ENCODE measurements at places on chromosomes 1 and 21.

DNA sequence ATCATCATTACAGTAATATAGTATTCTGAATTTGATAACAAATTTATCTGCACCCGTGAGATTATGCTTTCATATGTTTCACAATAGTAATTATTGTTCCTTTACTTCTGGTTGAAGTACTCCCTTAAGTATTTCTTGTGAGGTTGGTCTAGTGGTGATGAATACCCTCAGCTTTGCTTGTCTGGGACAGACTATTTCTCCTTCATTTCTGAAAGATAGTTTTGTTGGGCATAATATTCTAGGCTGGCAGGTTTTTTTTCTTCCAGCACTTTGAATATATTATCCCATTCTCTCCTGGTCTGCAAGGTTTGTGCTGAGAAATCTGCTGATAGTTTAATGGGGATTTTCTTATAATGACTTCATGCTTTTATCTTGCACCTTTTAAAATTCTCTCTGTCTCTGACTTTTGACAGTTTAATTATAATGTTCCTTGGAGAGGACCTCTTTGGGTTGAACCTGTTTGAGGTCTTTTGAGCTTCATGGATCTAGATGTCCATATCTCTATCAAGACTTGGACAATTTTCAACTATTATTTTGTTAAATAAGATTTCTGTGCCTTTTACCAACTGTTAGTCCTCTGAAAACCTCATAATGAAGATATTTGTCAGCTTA, 371.5 kb upstream of the VAMP3 start:
- no peak for DNase-seq

GRCh38 chr21:19830446-19830845, 1167.8 kb upstream of the NCAM2 start:
- DNase-seq = no peak

DNA sequence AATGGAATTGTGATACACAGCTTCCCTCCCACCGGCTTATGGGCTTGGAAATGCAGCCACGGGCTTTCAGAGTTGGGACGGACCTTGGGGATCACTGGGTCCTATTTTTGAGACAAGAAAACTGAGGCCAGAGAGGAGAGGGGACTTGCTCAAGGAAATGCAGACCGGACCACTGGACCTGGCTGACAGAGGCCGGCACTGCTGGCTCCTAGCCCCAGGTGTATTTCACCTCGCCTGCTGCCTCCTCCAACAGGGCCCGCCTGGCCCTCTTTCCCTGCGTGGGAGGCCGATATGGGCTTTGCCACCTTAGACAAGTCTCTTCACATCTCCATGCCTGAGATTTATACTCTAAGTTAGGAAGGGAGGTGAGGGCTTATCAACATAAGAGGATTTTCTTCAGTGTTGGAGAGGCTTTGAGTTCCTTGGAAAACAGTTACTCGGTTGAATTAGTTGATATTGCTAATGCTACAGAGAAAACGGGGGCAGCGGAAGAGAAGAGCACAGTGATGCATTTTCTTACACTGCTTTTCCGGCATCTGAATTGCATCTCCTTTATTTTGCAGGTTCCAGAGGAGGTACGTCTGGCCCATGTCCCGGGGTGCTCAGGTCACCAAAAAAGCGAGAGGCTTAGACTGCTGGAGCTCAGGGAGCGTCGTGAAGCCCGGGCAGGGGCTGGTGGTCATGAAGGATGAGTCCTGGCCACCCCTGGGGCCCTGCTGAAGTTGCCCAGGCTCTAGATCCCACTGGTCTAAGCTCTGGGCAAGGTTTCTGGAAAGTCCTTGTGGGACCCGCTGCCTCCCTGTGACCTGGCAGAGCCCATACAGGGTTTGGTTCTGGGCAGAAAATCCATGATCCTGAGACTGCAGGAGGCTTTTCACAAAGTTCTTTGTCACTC, 44.7 kb downstream of the CAPN2 start:
- DNase-seq = no peak

GRCh38 chr1:116855191-116855619, 54.5 kb upstream of the PTGFRN start:
- no peak for DNase-seq

- DNase-seq = no peak
Observed at GRCh38 chr21:17428980-17429379, 83.9 kb upstream of the CXADR start.

- no peak for DNase-seq
Observed at GRCh38 chr21:42148097-42148496, 70.8 kb upstream of the ABCG1 start.

DNA sequence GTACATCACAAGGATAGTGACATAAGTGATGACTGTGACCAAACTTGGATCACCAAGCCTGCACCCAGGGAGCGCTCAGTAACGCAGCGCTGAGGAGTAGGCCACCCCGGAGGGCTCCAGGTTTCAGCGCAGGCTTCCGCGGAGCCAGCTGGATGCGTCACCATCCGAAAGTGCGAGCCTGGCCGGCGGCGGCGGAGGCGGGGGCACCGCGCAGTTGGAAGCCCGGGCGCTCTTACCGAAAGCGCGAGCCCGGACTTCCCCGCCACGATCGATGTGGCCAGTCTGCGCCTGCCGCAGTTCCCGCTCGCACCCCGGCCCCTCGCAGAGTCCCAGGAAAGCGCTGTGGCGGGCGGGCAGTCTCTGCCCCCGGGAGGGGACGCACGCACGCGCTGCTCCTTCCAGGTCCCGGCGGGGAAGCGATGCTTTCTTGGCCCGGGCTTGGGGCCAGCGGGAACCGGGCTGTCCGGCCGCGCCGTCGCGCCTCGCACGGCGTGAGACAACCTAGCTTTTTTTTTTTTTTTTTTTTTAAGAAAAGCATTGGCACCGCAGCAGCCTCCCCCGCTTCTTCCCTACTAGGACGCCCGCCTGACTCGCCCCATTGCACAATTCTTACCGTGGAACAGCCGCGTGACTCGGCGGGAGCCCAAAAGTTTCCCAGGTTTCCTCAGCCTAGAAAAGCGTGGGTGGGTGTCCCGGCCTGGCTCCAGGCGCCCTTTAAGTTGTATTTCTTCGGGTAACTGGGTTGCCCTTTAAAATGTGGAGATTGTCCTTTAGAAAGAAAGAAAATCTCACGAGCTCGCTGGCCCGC, 36.4 kb upstream of the JAK1 start:
- peak; percentile 63 for DNase-seq

DNA sequence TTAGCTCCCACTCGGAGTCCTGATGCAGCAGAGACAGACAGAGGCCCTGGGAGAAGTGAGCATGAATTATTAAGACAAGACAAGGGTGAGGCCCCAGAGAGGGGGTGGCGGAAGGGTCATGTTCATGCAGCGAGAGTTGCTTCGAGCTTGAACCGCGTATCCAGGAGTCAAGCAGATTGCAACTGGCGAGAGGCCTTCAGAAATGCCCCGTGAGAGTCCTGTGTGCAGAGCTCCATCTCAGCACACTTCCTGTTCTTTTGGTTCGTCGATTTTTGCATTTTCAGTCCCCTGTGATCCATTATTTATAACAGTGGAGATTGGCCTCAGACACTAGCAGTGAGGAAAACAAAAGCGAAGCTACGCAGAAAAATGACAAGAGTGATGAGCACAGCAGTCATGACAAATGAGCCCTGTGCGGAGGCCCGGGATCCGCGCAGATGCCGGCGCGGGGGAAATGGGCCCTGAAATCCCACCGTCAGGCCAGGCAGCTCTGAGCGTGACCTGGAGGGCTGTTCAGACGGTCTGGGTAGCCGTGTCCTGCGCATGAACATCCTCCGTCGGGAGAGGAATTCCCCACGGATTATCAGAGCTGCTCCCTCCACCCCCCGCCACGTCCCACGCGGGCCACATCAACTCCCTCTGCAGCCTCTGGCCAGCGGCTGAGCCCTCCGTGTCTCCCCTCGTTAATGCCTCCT, 15.0 kb downstream of the PDE9A start:
- DNase-seq = no peak

DNA sequence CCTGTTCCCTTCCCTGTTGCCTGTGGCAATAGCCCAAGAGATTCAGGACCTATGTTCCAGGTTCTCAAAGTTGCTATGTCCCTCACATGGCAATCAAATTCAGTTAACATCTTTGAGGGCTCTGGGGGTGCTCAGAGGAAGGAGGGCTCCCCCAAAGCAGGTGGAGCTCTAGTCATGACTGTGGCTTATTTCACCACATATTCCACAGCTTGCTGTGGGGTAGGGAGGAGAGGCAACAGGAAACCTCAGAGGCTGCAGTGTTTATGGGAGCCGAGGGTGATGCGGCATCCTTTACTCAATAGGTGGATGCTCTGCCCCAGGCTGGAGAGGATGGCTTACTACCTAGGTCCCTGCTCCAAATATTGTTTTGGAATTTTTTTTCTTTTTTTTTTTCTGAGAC, 1.2 kb upstream of the MKNK1 start:
- DNase-seq = no peak

DNA sequence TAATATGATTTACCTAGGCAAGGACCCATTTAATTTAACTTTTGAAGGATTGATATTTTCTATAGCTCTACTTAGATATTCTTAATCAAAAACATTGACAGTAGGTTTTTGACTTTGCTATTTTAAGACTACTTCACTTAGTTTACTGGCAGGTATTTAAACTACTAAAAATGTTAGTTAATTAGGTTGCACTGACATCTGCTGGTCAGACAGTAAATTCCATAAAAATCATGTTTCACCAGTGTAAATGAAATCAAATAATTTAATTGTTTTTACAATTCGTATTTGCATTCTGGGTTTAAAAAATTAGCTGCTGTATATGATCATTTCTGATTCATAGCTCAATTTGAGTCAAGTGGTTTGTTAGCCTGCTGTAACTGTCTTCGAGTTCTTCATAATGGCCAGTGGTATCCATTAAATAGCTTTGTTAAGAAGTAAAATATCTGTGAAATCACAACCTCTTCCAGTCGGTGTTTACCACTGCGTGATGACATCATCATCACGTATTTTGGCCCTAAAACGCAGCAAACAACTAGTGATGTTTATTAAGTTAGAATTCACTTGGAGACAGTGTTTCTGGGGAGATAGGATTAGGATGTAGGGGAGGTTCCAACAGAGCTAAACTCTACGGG, 26.2 kb downstream of the EXTL2 start:
- no peak for DNase-seq

GRCh38 chr1:203250911-203251310, 21.4 kb upstream of the CHIT1 start:
- DNase-seq = no peak

- DNase-seq = no peak
Observed at GRCh38 chr1:99771513-99771918, 5.1 kb upstream of the FRRS1 start.
